Fibroblast of pulmonary artery (primary cell): ENCODE measurements at places on chromosomes 7 and 10.

DNA sequence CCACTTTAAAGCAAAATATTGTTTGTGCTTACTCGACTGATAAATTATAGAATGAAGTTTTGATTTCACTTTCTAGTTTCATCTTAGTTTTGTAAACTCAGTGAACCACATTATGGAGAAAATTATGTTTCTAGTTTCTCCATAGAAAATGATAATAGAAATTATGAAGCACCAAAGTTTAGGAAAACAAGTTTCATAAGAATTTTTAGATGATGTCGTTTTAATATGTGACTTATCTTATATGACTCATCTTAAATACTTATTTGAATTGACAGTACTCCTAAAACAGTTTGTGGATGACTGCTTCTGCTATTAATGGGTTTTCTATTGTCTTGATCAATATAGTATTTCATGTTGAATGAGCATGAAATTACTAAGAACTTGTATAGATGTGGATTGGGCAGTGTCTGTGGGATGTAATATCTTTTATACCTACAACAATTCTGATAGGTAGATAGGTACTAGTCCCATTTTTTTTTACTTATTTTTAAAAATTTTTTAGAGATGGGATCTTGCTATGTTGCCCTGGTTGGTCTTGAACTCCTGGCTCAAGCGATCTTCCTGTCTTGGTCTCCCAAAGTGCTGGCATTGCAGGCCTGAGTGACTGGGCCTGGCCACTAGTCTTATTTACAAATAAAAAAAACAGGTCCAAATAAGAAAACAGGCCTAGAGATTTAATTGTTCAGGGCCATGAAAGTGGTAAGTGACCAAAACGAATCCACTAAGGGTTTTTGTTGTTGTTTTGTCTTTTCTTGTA, 3.7 kb downstream of the HBP1 start:
- DNase-seq, result no peak

- no peak for DNase-seq
Observed at GRCh38 chr10:3647074-3647473, 137.9 kb downstream of the KLF6 start.

DNA sequence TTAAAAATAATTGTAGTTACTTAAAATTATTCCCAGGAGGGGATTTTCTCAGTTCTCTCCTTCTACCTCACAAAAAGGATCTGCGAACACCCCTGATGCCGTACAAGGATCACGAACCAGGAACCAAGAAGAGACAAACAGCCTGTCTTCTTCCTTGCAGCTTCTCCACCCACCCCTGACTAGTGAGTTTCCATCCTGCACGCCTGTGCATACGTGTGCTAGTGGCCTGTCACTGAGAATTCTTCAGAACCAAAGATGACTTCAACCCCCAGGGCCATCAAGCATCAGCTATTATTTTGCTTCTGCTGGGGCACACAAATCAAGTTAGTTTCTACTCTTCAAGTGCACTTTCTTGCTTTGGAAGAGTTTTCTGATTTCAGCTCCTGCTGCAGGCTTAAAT, 175.5 kb upstream of the KLF6 start:
- DNase-seq, result no peak

- DNase-seq, result no peak
Observed at GRCh38 chr7:118759921-118760320, 535.4 kb downstream of the ANKRD7 start.

DNA sequence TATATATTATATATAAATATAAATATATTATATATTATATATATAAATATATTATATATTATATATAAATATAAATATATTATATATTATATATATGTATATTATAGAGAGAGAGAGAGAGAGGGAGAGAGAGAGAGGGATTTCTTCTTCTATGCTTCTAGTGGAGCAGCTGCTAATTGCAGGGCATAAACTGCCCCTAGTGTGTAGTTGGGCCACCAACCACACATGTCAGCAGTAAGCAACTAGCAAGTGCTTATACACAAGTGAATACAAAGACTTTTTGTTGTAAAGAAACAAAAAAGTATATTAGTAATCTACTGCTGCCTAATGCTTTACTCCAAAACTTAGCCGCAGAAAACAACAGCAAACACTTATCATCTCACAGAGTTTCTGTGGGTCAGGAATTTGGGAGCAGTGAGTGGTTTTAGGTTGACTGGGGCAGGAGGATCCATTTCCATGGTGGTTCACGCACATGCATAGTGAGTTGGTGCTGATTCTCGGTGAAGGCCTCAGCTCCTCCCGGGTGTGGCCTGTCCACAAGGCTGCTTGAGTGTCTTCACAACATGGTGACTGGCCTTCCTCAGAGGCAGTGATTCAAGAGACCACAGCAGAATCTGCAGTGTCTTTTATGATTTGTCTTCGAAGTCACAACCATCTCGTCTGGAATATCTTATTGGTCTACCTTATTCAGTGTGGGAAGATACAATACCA, 25.5 kb upstream of the BAG3 start:
- DNase-seq, result no peak
